ENCODE measurements at places on chromosomes 4 and X. TPM values are rescaled to one million over a fixed set of nuclear protein-coding genes. Genes with fewer than 3 reads are reported as not detected.

Gene SHROOM2
- total RNA-seq = 7.4 TPM

DNA sequence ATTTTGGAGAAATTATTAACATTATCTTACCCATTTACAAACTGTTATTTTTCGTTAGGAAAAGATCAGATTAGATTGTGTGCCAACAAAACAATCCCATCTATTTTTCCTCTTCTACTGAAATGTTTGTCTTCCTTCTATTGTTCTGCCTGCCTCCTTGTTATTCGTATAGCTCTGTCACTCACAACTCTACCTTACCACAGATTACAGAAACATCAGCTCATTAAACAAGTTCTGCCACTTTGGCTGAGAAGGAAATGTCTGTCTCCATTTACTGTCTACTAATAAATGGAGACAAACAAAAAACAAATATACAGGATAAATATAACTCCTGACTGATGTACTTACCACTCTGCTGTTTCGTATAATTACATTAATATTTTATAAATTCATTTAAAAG, 211.4 kb downstream of the ENOX2 start:
- no peak for DNase-seq

DNA sequence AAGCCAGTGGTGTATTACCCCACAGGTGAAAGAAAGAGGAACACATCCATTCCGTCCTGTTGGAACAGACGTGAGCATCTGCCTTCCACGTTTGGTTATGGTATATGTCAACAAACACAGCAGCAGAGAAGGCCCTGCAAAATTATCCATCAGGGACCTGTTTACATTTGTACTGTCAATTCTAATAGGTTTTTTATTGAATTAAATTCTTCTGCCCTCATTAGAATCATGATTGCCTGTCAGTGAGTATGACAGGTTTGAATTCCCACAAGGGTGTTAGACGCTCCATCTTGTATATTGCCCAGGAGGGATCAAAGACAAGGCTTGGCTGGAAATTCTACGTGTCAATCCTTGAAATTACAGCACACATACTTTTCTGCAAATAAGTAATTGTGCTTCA, 339.9 kb upstream of the NOCT start:
- DNase-seq = no peak

Gene MAGEA6
- total RNA-seq = not detected

Gene FAM47C
- not detected for total RNA-seq

DNA sequence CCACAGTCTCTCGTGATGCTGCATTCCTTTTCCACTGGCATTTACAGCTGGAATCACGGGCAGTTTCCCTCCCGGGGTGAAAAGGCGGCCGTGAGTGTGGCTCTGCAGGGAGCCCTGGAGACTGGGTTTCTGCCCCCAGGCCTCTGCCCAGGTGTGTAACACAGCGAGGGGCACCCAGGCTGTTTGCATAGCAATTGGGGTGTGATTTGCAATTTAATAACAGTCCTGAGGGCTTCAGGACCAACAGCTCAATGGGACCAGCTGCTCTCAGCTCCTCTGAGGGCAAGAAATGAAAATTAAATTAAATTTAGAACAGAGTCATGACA, 99.0 kb upstream of the SHOX start:
- no peak for DNase-seq

GRCh38 chr4:71095141-71095540, 101.7 kb downstream of the DCK start:
- no peak for DNase-seq

Gene ATP1B4
- not detected for total RNA-seq

Gene TNMD
- total RNA-seq = not detected

DNA sequence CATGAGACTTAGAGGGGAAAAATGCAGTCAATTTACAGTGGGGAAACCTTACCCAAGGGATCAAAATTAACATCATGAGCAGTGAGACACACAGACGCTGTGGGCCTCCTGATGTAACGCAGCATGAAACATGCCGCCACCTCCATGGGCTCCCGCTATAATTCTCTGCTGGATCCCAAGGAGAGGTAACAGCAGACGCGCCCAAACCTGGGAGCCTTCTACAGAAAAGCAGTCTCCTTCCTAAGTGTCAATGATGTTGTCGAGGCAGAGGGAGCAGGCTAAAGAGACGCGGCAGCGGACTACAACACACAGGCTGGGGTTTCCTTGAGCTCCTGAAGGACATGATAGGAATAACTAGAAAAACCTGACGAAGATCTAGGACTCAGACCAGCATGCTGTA, 142.3 kb downstream of the AFAP1 start:
- no peak for DNase-seq

GRCh38 chr4:145679520-145679919, 426 bp upstream of the C4orf51 start:
- DNase-seq = no peak

DNA sequence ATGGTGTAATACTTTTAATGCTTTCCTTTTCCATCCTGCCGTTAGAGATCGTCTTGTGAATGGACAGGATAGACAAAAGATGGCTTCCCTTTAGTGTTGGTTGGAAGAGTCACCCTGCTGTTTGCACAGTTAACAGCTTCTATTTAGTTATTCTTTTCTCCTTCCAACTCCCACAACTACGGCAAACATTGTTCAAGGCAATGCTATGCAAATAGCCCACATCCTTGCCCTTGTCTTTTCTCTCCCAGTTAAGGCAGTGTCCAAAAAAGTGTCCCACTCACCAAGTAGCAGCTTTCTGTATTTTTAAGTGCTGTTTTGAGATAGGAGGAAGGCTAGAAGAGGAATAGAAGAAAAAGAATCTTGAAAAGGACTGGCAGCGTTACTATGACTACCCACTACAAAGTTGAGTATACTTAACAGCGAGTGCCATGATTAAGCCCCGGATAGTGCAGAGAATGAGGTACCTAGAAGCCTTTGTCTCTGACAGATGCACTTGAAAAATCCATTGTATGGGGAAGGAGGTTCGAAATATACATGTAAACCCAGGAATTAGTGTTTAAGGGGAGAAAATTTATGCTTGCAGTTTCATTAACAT, 12.1 kb upstream of the RUFY3 start:
- DNase-seq = no peak

Gene CNKSR2
- total RNA-seq = 2.7 TPM

Gene GAGE1
- total RNA-seq = not detected
